Muscle of arm (tissue), 14 donors: ENCODE measurements at places on chromosomes 7 and 10.

- DNase-seq, result no peak
Observed at GRCh38 chr7:26153823-26154783, 2.1 kb downstream of the NFE2L3 start.

DNA sequence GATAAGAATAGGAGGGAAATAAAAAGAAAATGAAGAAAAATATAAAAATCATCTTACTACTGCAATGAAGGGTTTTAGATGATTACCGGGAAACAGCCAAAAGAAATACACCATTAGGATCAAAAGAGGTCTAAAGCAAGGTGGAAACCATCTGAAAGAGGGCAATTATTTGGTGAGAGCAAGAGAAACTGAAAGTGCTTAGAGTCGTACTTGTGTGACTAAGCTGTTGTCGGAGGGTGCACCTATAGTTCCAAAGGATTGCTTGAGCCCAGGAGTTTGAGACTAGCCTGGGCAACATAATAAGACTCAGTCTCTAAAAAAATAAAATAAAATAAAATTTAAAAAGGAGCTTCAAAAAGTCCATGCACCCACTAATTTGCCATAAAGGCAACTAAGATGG is 169.5 kb downstream of the DKK1 start:
- no peak for DNase-seq

DNA sequence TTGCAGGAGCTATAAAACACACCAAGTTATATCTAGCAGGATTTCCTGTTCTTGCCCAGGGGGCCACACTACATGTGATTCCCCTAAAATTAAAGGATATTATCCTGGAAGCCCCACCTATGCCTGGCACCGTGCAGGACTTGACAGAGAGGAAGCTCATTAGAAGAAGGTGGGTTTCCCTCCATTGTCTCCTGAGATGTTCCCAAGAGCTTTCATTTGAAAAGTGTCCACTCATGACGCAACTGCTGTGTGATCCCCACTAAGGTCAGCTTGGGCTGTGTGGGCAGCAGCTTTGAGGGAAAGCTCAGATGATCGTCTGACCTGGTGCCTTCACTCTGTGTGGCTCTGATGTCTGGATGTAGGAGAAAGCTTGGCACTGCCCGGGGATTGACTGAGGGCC is 53.5 kb downstream of the RAMP3 start:
- DNase-seq, result no peak

GRCh38 chr7:152145853-152146466 is 120.5 kb downstream of the GALNT11 start:
- peak; percentile 12 for DNase-seq

- DNase-seq, result no peak
Observed at GRCh38 chr7:157991351-157991750, 596.3 kb downstream of the PTPRN2 start.

- no peak for DNase-seq
Observed at GRCh38 chr10:61899069-61899531, 2.4 kb upstream of the ARID5B start.

GRCh38 chr7:96067321-96067720 is 254.6 kb downstream of the SLC25A13 start:
- no peak for DNase-seq

GRCh38 chr7:89500084-89500483 is 654.2 kb upstream of the STEAP1 start:
- DNase-seq, result no peak

GRCh38 chr7:33250421-33250871 is 121.1 kb downstream of the BBS9 start:
- peak; percentile 66 for DNase-seq

DNA sequence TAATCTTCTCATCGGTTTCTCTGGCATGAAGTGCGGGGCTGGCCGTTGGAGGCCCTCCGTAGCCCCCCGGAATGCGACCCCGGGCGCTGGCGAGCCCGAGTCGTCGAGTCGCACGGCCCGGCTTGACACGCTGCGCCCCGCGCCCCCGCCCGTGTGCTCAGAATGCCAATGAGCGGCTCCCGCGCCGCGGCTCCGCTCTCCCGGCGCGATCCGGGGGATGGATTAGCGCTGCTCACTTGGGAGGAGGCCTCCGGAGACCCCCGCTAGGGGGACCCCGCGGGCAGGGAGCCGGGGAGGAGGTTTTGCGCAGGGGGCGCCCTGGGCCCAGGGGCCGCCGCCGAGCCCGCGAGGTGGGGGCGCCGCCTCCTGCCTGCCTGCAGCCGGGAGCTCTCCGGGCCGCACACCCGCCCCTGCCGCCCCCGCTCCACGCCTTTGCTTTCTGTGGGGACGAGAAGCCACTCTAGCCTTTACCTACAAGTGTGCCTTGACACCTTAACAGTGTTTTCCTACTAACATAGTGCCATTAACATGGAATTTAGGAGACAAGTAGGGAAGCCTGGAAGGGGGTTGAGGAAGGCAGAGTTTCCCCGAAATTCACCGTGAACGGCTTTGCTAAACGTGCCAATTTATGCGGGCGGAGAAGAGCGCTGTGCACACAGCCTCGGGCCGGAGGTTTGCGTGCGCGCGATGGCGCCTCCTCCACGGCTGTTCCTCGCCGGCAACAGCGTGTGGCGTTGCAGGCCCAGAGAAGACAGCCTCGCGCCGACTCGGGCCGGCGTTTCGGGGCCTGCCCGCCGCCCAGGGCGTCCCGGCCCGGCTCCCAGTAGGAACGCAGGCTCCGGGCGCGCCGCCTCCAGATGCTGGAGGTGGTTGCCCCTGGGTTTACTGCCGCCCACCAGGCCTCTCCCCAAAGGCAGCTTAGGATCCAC is 7.1 kb downstream of the SHH start:
- DNase-seq, result peak; percentile 29

DNA sequence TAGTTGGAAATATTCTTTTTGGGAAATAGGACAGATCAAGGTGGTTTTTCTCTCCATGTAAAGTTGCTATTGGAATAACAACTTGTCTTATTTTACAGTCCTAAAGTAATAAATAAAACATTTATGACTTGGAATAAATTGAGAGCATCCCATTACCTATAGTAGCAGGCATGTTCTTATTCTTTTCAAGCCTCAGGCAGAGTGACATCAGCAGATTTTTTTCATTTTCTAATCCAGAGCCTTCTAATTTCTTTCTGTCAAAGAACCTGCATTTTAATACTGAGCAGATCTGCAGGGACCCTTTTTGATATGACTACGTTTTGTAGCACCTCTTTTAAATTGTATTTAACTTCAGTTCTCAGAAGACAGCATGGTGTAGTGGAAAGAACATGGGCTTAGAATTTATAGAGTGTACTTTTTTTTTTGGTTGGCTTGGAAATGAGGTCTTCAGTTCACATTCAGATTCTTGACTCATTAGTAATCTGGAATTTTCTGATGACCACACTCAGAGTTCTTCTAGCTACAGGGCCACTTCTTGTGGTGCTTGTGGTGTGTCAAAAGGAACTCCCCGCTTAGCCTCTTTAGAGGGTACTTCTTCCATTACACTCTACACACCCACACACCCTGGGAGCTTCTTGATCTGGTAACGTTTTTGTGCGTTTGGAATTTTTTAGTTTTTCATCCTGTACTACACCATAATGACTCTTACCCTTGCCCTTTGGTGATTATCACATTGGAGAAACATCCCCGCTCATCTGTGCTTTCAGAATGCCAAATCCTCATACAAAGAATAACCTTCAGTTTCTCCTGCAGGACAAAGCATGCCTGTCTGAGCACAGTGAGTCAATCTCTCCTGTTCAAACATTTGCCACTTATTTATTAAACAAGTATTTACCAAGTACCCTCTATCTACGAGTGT is 34.6 kb downstream of the AGK start:
- DNase-seq, result no peak

- no peak for DNase-seq
Observed at GRCh38 chr7:17963281-17963680, 23.0 kb upstream of the SNX13 start.

- no peak for DNase-seq
Observed at GRCh38 chr10:62186999-62187675, 81.5 kb downstream of the RTKN2 start.

DNA sequence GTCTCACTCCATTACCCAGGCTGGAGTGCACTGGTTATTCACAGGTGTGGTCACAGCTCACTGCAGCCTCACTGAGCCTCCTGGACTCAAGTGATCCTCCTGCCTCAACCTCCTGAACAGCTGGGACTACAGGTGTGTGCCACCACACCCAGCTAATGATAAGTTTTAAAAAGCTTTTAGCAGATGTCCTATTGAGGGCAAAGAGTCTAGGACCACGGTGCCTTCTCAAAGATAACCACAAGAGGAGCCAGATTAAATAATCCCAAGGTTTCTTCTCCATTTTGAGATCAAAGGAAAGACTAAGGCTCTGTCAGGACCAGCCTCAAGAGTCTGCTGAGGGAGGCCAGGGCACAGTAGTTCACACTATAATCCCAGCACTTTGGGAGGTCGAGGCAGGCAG is 4.7 kb downstream of the ATP5MF start:
- DNase-seq, result no peak

- DNase-seq, result no peak
Observed at GRCh38 chr7:115802415-115802814, 228.1 kb downstream of the TFEC start.
